ENCODE measurements at places on chromosomes 3 and 15.

DNA sequence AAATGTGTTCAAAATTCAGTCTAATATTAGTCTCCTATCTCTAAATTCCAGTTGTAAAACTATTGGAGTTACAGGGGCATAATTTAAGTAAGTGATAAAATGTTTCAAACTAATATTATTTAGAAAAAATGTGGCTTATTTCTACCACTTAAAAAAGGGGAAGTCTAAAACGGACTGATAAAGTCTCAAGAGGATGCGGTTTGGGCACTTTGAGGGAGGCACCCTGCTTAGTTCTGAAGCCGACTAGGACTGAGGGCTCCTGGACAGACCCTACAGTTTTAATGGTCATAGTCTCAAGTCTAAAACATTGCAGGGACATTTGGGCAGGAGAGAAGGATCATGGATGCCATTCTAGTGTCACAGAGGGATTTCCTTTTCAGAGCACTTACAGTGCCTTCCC lies 566.3 kb downstream of the NR2F2 start:
- no peak for DNase-seq

DNA sequence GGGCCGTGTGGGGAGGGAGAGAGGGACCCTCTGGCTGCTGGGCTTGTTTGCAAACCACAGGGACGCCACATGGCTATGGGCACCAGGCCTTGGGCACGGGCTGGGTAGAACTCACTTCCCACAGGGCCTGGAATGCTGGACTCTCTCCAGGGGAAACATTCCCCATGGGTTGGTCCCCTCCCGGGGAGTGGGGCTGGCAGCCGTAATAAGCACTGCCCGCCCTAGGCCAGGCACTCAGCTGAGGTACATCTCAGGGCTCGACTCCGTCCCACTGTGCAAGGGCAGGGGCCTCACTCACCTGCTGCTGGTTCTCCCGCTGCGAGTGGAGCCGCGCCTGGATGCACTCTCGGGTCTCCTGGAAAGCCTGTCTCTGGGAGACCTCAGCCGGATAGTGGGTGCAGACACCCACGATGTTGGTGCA lies 96.7 kb downstream of the ADCY5 start:
- DNase-seq = no peak

DNA sequence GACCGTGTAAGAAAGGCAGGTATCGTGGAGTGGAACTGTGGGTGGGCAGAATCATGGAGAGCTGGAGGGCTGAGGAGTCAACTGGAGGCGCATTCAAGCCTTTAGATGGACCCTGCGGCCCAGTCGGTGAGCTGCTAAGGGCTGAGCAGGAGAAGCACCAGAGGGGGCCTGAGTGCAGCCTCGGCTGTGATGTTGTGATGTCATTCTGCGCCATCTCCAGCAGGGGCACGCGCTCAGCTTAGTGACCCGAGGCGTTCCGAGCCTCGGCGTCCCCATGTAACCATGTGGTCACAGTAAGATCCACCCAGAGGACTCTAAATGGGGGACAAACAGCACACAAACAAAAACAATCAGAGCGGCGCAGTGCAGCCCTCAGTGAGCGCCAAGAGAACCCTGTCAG lies 76.8 kb downstream of the VGLL4 start:
- DNase-seq = no peak

DNA sequence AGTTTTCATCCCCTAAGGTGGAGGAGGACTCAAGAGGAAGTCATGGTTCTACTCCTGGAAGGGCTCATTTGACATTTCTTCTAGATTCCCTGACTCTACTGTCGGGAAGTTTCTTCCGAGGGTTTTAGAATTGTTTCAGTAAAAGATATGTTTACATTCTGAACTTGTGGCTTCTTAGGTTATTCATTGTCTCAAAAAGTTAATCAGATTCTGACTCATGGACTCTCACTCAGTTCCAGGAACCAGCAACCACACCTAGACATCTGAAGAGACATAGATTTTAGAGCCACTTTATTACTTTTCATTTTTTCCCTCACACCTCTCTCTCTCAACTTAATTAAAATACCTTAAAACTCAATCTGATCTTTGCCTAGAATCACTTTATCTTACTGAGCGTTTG lies 862.6 kb downstream of the AGBL1 start:
- DNase-seq = no peak

- no peak for DNase-seq
Measured at GRCh38 chr3:46208167-46208704, at the start of gene CCR1. CCR1 (minus strand) TSS chr3:46208313; CDS start chr3:46204313, 4,000 bp downstream.

DNA sequence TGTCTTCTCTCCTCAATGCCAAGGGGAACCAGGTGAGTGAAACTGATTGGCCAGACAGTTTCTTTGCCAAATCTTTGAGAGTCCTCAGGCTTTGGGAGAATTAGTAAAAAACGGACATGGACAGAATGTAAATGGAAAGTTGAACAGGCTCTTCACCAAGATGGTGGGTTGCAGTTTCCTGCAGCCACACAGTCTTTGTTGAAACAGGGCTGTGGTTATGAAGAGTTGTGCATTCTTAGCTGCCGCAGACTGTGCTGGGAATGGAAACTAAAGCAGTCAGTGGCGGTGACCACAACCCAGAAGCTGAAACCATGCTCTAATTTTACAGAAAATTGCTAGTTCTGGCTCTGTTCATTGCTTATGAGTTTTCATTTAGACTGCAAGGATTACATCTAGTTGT lies 42.1 kb upstream of the TASOR start:
- DNase-seq = no peak

DNA sequence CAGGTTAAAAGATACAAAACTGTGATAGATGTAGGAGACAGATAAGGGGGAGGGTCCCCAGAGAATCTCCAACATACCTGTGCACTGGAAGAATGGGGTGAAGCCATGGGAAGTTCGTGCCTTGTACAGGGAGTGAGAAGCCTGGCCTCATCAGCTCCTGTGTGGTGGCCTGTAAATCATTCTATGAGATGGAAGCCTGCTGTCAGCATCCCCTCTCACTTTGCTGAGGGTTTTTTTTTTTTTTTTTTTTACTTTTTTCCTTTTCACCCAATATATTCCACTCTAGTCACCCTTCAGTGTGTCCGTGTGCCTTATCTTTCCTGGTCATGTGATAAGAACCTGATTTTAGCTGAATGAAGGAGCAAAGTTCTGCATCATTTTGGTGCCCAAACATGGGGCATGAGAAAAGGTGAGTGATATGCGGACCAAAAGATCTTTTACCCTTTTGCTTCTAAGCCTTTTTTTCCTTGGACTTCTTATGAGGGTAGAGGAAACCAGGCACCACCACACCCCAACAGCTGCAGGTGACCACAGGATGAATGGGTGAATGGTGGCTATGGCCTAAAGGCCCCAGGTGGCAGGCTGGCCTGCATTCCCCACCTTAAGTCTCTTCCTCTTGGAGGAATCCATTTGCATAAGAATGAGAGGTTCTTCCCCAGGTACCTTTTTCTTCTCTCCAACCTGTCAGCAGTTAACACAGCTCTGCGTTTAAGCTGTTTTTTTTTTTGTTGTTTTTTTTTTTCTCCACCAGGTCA lies 1345.0 kb downstream of the NSUN3 start:
- DNase-seq = no peak

GRCh38 chr15:80915472-80915871 lies 74.1 kb downstream of the MESD start:
- no peak for DNase-seq

GRCh38 chr3:179067839-179068238 lies 3.8 kb downstream of the ZMAT3 start:
- no peak for DNase-seq

DNA sequence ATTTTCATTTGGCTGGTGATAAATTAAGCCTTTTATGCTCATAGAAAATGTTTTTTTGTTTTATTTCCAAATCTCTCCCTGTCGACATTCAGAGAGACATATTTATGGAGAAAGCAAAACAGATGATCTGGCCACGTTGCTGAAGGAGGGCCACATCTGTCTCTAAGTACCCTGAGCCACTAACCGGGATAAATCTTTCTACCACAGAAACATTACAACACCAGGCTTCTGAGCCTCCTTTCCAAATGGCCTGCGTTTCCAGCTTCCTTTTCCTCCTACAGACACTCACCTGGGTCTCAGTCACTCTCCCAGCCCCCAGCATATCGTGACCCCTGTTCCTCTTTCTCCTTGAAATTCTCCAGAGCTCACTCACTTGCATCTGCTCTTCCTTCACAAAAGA lies 161.0 kb downstream of the ARRDC4 start:
- no peak for DNase-seq

GRCh38 chr3:163056874-163057497 lies 1560.4 kb downstream of the OTOL1 start:
- no peak for DNase-seq

- DNase-seq = peak; percentile 97
Measured at GRCh38 chr3:49469037-49469935, 781 bp upstream of the DAG1 start.

GRCh38 chr3:75737831-75738493 lies 47.4 kb downstream of the ZNF717 start:
- no peak for DNase-seq

DNA sequence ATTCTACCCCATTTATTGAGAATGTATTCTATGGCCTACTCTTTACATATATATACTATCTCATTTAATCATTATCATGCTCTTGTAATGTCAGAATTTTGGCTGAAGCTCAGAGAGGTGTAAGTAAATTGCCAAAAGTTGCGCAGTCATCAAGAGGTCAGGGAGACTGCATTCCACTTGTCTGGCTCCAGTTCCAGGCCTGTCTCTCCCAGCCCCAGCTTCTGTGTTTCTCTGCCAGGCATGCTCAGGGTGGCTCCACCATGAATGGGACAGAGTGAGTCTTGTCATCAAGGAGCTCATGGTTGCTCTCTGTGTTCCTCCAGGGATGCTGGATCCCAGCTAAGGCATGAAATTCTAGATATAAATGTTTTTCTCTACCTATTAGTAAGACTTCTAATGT lies 635.1 kb upstream of the MDFIC2 start:
- DNase-seq = no peak

DNA sequence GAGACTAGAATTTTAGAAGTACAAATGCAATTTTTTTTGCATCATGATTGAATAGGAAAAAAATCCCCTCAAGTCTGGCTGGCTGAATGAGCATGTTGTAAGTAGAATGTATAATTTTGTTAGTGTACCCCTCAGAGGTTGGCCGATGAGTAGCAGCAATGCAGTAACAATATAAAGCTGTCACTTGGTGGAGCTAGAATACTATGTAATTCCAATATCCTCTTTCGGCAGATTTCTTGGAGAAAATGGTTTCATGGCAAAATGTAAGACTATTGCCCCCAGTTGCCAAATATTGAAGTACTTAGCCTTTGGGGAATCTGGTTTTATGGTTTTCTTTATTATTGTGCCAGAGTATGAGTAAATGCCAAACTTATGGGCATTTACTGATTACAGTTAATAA lies 39.8 kb upstream of the SGO1 start:
- no peak for DNase-seq

DNA sequence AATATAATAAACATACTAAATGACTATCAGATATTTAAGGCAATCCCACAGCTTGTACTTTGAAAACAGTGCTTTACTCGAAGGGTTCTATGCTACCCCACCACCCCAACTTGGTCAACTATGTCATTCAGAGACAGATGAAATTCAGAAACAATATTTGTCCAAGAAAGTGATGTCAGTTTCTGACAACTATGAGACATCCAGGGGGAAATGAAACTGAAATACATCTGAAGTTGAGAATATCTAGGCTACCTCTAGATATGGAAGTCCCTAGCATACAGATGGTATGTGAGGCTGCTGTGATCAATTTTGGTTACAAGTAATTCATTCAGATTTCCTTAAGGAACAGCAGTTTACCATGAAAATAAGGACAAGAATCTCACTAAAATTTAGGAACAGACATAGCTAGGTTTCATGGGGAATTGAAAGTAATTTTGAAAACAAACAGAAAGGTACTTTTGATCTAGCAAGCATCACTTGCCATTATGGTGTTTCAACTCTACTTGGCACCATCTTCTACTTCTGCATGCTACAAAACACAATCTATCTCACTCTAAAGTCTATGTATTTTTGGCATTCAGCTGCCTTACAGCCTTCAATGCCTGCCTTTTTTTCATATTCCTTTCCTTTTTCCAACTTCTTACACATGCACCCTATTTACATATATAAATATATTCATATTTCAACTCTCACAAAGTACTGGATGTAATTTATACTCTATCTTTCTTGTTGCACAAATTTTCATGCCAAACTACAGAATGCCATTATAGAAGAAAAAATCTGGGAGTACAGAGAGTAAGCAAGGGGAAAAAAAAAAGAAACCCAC lies 21.7 kb downstream of the ATG3 start:
- no peak for DNase-seq

GRCh38 chr3:198080521-198081384 lies 120.7 kb downstream of the LMLN start:
- DNase-seq = peak; percentile 94

DNA sequence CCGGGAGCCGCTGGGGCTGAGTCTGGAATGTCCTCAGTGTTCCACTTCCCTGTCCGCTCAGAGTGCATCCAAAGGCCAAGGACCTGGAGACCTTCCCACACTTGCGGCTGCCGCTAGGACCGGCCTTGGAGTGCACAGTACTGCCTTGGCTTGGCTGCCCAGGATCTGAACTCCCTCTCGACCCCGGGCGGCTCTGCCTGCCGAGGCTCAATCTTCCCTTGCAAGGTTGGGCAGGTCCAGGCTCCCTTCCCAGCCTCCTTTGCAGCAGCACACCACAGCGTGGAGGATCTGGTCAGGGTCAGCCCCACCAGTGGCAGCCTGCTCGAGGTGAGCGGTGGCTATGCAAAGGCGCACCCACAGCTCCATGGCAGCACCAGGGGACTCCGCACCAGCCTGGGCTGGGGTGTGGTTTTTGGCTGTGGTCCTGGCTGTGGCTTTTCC lies 69.2 kb downstream of the PLXNA1 start:
- DNase-seq = no peak

DNA sequence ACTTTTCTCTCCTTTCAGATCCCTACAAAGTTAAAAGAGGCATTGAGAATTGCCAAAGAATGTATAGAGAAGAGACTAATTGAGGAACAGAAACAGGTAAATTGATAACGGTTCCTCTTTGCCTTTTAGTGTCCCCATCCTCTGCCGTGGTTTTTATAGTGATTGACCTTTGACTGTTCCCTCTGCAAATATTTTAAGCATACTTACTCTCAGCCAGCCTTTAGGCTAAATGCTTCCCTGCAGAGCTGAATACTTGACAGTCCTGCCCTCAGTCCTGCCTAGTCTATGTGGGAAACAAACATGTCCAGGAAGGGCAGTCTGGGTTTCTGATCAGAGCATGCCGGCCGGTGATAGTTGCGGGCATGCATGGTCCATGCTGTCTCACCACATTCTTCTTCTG lies 24.7 kb downstream of the PDHB start:
- no peak for DNase-seq

DNA sequence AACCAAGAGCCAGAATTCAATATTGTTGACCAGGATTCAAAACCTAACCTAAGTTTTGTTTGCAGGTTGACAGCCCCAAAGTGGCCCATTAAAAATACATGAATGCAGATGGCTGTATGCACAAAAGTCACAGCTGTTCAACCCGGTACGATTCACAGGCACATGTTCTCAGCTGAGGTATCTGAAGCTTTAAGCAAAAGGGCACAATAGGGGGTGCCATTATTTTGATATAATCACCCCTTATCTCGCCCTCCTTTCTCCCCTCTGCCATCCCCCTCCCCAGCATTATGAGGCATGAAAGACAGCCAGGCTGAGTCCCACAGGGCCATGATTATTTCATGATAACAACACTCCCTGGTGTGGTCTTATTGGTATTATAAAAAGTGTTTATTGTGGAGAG lies 264.9 kb downstream of the EBLN2 start:
- DNase-seq = no peak
